Hypothalamus (tissue), 51 donors: ENCODE measurements at places on chromosomes 2 and 18.

GRCh38 chr2:164538240-164538866 lies 82.9 kb downstream of the GRB14 start:
- DNase-seq = no peak

DNA sequence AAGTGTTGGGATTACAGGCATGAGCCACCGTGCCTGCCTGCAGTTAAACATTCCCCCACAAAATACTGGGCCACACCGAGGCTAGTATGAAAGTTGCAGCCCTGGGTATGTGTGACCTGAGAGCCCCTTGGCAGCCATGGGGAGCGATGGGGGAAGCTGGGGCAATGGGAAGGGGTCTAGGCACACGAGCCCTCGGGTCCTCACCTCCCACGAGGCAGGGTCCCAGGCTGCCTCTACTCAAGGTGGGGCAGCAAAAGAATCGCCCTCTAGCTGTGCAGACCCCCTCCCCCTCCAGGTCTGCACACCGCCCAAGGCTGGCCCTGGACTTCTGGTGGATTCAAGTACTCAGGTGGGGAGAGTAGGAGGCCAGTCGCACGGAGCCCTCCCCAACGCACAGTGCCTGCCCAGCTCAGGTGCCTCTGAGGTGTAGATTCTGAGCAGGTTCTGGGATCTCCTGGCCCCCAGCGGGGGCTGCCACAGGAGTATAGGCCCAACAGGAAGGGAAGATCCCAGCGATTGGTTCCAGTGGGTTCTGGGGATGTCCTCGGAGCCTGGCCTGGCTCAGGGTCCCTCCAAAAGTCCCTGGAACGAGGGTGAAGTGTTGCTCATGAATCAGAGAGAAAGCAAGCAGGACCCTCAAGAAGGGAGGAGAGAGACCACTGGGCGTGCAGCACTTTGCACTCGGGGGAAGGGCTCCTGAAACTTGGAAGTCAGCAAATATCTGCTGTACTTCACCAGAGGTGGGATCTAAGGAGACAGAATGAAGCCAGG lies 2.6 kb downstream of the GPR35 start:
- no peak for DNase-seq

DNA sequence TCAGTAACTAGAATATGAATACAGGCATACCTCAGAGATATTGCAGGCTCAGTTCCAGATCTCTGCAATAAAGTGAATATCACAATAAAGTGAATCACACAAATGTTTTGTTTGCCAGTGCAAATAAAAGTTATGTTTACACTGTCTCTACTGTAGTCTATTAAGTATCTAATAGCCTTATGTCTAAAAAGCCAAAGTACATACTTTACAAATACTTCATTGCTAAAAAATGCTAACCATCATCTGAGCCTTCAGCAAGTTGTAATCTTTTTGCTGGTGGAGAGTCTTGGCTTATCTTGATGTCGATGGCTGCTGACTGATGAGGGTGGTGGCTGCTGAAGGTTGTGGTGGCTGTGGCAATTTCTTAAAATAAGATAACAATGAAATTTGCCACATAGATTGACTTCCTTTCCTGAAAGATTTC lies 159.4 kb downstream of the MYO1B start:
- DNase-seq = no peak

GRCh38 chr2:120747281-120747680 lies 11.6 kb downstream of the GLI2 start:
- no peak for DNase-seq

- DNase-seq = no peak
These were observed 216.3 kb upstream of the ID2 start for GRCh38 chr2:8465560-8465959.

DNA sequence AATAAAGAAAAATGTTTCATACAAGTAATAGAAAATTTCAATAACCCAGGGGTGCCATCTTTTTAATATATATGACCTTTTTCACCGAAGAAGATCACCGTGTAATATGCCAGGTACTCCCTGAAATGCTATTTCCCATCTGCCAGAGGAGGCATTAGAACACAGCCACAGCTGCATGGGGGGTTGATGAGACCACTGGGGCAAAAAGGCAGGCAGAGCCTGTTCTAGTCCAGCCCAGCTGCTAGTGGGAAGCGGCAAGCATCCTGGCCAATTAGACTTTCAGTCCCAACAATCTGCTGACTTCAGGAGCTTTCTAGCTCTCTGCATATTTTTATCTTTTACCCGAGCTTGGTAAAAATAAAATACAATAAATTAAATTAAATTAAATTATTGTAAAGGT lies 362.6 kb downstream of the RIT2 start:
- DNase-seq = no peak

DNA sequence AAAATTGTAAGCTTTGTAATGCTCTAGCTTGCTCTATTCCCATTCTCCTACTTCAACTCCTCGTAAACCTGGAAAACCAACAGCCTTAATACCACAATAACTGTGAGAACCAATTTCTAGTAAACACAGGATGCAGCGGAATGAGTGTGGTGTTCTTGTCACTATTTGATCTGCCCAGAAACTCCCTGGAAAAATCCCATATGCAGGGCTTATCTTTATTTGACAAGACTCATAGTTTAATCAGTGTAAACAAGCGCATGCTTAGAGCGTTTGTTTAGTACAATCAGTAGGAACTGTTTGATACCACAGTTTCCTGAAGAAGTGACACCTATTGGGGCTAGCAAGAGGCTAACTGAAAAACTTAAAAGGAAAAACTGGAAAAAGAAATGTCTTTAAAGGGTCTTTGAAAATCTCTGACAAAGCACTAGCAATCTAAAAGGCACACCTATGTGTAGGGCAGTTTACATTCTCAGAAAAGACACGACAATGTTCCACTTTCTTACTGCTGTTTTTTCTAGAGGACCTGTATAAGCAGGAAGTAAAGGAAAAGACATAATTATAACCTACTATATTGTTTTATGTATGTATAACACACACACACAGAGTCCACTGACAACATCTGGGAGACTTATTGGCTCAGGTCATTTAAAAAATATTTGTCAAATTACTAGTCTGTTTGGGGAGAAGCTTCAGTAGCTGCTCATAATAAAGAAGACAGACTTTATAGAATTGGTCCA lies 241.4 kb upstream of the KLHL14 start:
- DNase-seq = no peak

- no peak for DNase-seq
These were observed 31.8 kb upstream of the CAVIN2 start for GRCh38 chr2:191878548-191879279.

- DNase-seq = no peak
These were observed 91.7 kb downstream of the GCA start for GRCh38 chr2:162435676-162436075.

- DNase-seq = no peak
These were observed 118.5 kb upstream of the HDAC4 start for GRCh38 chr2:239519089-239519920.

GRCh38 chr2:16314691-16315457 lies 350.8 kb downstream of the CYRIA start:
- no peak for DNase-seq

DNA sequence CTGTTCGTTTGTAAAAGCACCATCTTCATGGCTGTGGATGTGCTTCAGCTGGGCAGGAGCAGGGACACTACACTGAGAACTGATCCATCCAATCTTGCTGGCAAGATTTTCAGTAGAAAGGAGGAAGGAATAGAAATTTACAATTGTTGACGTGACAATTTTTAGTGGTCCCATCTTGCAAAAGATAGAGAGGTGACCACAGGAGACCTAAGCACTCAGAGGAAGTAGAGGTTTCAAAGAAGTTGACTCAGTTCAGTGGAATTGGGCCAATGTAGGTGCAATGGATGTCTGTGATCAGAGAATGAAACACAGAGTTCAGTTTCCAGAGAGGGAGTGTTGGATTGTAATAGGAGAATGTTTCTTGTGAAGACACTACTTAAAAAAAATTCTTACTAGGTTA lies 1.4 kb downstream of the UGT1A5 start:
- no peak for DNase-seq

DNA sequence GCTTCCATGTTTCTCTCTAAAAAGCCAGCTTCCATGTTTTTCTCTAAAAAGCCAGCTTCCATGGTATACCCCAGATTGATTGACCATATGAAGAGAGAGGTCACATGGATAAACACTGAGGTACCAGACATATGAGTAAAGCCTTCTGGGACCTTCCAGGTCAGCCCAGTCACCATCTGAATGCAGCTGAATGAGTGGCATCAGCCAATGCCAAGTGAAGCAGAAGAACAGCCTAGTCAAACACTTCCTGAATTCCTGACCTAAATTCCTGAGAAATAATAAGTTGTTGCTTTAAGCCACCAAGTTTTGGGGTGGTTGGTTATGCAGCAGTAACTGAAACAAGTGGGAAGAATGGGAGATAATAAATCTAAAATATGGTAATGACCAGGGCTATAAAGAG lies 5.7 kb upstream of the ALS2 start:
- no peak for DNase-seq

- peak; percentile 6 for DNase-seq
These were observed 92.4 kb downstream of the INPP5D start for GRCh38 chr2:233152541-233152940.

DNA sequence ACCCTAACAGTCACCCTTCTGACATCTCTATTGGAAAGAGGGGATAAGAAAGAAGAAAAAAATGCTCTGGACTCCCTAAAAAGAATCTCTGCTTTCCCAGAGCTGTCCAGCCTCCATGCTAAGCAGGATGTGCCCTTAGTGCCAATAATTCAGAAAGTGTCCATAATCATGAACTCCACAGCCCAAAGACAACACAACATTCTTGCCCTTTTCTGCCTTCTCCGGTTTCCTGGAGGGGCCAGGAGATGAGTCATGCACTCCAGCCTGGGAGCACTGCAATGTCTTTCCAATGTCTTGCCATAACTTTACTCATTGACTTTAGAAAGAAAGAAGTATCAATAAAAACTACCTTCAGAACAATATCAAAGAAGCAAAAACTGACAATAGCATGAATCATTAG lies 44.0 kb downstream of the KLF7 start:
- no peak for DNase-seq
